ENCODE measurements at places on chromosomes 12 and 14.

DNA sequence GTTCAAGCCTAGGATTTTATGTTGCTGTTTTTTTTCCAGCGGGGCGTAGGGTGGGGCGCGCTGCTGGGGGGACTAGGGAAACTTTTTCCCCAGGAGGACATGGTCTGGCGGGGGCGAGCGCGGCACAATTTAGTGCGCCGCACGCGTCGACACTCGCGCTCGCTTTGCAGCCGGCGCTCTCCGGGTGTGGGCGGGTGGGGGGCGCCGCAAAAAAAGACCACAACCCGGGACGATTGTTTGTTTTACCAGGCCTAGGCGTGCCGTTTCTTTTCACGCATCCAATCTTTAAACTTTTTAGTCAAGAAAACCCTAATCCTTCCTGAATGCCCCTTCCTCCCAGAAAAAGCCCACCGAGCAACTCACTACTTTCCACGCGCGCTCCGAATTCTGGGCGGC, 865 bp upstream of the ZFP36L1 start:
- DNase-seq = no peak

DNA sequence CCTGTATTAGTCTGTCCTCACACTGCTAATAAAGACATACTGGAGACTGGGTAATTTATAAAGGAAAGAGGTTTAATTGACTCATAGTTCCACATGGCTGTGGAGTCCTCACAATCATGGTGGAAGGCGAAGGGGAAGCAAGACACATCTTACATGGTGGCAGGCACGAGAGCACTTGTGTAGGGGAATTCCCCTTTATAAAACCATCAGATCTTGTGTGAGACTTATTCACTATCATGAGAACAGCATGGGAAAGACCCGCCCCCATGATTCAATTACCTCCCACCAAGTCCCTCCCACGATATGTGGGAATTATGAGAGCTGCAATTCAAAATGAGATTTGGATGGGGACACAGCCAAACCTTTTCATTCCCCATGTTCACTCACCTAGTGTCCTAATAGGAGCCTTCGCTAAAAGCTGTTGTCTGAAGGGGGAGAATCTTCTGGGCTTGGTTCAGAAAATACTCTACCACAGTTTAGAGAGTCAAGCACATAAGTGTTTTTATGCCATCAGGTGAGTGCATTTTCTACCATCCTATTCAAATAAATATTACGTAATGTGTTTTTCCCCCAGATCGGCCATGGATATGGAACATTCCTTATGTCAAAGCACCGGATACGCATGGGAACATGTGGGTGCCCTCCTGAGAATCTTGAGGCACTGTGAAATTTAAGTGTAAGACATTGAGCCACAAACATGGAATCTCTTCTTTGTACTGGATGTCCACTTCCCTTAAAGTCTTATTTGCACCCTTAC, 19.1 kb upstream of the KCNK13 start:
- DNase-seq = no peak

DNA sequence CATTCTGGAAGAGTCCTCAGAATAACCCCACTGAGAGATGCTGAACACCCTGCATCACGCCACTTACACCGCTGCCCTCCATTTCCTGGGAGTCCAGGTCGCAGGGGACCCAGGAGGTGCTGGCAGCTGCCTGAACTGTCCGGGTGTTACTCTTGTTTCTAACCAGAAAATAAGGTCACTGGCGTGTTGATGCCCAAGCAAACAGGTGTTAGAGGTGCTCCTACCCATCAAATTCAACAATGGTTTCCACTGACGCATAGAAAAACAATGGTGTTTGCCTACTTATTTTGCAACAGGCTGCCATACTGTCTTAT, 23.8 kb downstream of the PITPNM2 start:
- DNase-seq = no peak

GRCh38 chr12:52191841-52192791, at the start of gene KRT80:
Gene KRT80, minus strand, starts transcription at chr12:52192014. Its CDS starts 112 bp downstream, at chr12:52191902.
- no peak for DNase-seq

GRCh38 chr14:49641697-49642129, 6.7 kb upstream of the DNAAF2 start:
- DNase-seq = no peak

DNA sequence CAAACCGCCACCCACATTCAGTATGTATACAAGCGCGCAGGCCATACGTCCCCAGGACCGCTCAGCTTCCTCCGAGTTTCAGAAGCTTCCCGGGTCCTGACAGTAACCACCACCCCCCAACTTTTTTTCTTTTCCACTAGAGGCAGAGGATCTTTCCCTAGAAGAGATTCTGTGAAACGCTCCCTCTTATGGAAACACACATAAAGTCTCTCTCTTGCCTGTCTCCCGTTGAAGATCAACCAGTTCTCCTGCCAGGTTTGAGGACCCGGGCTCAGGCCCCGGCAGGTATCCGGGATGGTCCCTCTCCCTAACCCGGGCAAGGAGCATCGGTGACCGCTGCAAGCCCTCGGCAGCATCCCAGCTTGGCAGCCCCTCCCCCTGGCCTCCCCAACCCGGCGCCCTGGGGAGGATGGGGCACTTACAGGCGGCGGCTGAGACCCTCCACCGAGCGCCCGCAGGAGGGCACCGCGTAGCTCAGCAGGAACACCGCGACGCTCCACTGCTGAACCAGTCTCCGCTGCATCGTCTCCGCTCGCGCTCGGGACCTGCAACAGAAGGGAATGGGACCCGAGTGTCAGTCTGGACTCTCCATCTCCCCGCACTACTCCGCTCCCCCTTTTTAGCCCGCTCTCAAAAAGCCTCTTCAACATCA, 3.4 kb downstream of the PTHLH start:
- DNase-seq = no peak

GRCh38 chr12:132571598-132571997, 38.8 kb downstream of the LRCOL1 start:
- DNase-seq = no peak

- DNase-seq = no peak
Observed at GRCh38 chr12:19034937-19035336, 94.6 kb upstream of the PLEKHA5 start.

- no peak for DNase-seq
Observed at GRCh38 chr12:132000286-132000872, 50.6 kb downstream of the EP400 start.

DNA sequence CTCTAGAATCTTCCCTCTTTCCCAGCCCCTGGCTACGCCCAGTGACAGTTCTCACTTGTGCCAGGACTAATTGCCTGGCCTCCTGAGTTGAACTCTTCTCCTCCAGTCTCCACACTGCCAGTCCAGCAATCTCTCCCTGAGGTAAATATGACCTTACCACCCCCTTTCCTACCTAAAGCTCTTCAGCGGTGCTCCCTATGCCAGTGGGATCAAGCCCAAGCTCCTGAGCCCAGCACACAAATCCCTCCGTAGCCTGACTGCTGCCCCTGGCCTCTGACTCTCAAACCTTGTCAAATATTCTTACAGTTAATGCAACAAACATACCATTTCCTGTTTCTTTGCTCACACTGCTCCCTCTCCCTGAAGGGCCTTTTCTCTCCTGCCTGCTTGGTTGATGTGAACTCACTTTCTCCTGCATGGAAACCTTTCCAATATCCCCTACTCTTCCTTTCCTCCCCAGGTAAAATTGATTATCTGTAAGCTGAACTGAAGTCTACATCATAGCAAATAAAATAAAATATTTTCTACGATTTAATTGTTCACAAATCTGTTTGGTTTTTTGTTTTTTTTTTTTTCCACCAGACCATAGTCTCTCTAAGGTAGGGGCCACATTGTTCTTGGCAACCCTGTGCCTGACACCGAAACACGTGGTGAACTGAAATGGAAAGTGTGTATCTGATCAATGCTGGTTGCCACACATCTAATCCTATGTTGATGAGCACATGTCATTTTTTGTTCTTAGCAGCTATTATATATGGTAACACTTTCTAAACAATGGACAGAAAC, 147.5 kb downstream of the SLC38A6 start:
- DNase-seq = no peak

GRCh38 chr12:1939801-1940607, 21.6 kb upstream of the CACNA2D4 start:
- peak; percentile 95 for DNase-seq

GRCh38 chr12:3364226-3364625, 126.8 kb upstream of the PRMT8 start:
- DNase-seq = no peak

DNA sequence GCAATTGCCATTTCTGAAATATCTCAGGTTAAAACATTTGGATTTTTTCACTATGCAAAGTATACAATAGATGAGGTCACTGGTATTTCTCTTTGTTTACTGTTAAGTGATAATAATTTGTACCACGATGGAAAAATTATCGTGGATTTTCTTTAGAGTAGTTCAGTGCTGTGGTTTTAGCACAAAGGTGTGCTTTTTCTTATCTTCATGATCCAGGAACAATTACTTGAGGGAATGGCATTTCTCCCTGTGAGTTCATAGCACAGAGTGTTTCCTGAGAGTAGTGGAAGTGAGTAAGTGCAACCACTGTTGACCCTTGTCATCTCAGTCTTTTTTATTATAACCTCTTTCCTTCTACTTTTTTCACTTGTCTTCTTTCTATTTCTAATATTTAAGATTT, 86.8 kb downstream of the FGD4 start:
- no peak for DNase-seq

DNA sequence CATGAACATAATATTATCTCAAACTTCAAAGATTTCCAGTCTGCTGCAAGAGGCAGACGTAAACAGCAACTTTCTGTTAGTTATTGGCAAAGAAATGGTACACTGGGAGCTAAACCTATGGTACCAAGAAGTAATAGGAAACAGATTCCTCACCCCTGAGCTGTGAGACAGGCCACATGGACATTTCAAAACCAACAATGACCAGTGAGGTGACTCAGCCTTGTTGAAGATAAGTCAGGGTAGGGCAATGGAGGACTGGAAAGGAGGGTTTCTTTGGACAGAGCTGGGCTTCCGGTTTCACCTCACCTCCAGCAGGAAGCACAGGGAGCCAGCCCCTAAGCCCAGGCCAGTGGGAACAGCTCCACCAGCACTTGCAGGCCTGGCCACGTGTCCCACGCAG, 1320.5 kb downstream of the AACS start:
- no peak for DNase-seq

GRCh38 chr12:27644158-27644845, 51.9 kb upstream of the REP15 start:
- DNase-seq = no peak

- no peak for DNase-seq
Observed at GRCh38 chr12:123519141-123520001, 14.1 kb downstream of the RILPL1 start.

DNA sequence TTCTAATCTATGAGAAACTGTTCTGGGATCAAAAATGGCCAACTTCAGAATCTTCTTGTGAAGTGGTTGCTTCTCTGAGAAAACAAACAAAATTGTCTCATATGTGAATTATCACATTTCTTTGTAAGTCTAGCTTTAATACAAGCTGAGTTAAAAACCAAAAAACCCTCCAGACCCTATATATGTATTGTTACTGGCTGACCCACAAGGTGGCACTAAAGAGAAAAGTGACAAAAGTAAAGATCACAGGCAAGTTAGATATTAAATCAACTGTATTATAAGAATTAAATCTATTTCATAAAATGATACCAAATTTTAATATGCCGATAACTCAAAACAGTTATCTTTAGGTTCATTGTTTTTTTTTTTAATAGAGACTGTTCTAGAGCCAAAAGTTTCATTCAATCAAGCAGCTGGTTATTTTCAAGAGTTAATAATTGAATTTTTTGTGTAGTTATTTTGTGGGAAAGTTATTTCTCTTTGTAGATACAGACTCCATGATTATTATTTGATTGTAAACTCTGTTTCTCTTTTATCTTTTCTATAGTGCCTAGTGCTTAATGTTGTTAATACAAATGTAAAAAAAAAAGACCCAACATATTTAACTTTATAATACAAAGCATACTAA, 7.5 kb upstream of the TRHDE start:
- DNase-seq = no peak

DNA sequence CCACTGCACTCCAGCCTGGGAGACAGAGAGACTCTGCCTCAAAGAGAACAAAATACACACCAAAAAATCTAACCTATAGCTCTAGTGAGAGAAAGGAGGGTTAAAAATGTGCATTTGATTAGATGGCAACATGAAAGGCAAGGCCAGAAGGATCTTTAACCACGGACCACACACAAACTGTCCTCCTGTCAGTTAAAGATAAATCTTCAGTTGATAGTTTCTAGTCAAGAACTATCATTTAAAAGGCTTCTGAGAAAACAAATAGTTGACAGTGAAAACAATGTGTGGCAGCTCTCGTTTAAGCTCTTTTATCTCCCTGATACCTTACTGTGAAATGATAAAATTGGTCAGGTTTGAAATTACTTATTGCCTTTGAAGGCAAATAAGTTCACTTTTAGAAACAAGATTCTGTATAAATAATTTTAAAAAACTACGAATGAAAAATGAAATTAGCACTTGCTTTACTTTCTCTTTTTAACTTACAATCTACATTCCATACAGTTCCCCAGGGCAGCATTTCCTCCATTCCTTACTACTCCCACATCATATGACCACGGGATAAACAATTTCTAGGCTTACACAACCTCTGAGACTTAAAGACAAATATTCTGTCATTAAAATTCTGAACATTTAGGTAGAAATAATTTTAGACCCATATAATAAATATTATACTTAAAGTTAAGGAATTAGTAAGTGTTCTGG, 71.4 kb upstream of the GNPNAT1 start:
- no peak for DNase-seq

GRCh38 chr14:76502638-76503037, 126.7 kb downstream of the ESRRB start:
- no peak for DNase-seq

GRCh38 chr14:98607341-98607910, 664.6 kb downstream of the BCL11B start:
- DNase-seq = no peak

DNA sequence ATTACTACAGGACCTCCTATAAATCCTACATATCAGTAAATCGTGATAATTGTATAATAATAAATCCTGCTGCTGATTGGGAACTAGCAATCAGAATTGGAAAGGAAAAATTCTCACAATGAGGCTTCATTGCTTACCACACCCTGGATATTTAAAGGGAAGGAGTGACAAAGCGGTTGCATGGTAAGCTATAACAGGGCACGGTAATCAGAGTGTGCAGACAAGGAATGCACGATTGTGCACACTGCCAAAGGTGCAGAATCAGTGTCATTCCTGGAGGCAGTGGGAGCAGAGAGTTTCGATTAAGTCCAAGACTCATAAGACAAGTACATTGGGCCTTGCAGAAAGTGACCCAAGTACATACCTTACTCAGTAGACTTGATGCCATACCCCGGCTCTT, 277.5 kb upstream of the NPAS3 start:
- DNase-seq = no peak

All from T-helper 9 cell (primary cell).